AG10803 (cell line): ENCODE measurements at places on chromosomes 3 and 15.
A peak's percentile ranks its signal among the peaks of the same experiment; 100 is the strongest.

DNA sequence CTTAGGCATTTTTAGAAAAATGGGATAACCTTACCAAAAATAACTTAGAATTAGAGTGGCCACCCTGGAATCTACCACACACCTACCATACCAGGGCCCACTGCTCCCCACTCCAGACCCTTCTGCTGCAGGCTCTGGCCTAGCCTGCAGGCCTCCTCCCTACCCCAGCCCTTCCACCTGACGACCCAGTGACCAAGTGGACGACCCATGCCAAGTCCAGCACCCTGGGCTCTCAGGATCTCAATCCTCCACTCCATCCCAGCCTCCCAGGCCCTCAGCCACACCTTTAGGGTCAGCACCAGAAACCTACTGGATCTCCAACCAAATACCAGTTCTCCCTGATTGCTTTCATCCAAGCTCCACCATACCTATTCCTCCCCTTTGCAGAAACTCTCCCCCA is 145.8 kb downstream of the TPRA1 start:
- no peak for DNase-seq

DNA sequence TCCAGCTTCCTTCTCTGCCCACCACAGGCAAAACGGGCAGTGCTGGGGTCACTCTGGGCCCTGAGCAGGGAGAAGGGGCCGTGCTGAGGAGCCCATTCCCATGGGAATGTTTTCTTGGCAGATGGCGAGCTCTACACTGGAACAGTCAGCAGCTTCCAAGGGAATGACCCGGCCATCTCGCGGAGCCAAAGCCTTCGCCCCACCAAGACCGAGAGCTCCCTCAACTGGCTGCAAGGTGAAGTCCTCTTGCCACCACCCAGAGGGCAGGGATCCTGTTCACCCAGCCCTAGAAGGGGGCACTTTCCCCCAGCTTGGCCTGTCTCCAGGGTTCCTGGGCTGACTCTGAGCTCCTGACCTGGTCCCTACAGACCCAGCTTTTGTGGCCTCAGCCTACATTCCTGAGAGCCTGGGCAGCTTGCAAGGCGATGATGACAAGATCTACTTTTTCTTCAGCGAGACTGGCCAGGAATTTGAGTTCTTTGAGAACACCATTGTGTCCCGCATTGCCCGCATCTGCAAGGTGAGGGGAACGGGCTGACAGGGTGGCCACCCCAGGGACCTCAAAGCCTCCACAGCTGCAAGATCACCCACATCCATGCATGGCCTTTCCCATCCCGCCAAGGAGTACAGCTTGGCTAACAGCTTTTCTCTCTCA is 12.4 kb downstream of the CIB1 start:
- peak; percentile 90 for DNase-seq

DNA sequence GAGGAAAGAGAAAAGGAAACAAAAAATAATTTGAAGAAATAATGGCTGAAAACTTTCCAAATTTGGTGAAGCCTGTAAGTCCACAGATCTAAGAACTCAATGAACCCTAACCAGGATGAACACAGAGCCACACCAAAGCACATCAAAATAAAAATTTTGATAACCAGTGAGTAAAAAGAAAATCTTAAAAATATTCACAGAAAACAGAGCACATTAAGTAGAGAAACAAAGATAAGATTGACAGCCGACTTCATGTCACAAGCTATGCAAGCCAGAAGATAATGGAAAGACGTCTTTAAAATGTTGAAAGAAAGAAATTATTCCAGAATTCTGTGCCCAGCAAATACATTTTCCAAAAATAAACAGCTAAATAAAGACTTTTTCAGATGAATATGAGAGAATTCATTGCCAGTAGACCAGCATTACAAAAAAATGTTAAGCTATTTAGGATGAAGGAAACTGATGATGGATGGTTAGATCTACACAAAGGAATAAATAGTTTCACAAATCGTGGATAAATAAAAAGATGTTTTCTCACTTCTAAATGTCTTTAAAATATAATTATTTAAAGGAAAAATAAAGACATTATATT is 140.2 kb upstream of the SKOR1 start:
- peak; percentile 44 for DNase-seq

DNA sequence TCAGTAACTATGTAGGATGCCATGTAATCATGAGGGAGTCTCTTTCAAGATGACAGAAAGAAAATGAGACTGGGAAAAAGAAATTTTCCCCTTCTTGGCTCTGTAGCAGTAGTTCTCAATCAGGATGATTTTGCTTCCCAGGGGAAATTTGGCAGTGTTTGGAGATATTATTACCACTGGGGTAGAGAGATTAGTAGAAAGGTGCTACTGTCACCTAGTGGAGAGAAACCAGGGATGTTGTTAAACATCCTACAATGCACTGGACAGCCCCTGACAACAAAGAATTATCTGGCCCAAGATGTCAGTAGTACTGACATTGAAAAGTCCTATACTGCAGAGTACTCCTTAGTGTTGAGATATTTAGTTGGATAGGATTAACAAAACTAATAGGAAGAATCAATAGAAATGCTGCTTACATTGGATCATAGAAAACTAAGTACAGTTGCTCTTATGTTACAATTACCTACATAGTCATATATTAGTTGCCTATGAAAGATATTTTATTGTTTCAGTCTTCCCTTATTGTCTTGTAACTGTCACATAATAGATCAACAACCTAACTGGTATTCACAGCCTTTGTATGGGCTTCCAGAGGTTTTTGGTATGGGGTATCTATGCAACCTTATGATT is 433.3 kb downstream of the RAP2B start:
- peak; percentile 47 for DNase-seq
